ENCODE measurements at places on chromosomes 2 and 18.

DNA sequence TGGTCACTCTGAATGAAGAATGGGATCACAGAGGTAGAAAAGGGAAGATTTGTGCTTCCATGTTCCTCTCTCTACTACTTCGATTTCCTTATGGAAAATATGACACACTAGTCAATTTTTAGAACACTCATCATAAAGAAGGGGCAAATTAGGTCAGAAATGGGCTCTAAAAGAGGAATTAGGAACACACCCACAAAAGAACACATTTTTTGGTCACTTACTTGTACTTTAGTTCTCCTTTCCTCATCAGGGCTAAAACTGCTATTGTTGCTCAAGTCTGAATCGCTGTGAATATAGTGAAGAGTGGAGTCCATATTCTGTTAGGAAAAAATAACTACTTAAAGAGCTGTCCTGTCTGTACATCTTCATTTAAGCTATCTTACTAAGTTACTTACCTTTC, 52.6 kb downstream of the PPP4R1 start:
- DNase-seq: no peak

DNA sequence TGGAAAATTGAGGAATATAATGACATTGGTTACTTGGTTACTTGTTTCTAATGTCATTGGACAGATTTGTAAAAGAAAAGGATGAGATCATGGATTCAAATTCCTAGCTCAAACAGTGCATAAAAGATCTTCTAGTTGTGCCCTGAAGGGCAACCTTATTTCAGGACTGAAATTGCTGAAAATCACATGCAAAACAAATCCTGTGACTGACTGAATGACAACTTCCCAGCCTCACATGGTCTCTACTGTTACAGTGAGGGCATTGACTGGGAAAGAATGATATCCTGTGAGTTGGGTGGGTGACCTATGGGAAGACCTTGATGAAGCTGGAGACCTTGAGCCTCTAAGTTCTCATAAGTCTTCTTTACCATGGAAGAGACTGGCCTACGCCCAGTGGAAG, 90.4 kb upstream of the HAAO start:
- DNase-seq: no peak

DNA sequence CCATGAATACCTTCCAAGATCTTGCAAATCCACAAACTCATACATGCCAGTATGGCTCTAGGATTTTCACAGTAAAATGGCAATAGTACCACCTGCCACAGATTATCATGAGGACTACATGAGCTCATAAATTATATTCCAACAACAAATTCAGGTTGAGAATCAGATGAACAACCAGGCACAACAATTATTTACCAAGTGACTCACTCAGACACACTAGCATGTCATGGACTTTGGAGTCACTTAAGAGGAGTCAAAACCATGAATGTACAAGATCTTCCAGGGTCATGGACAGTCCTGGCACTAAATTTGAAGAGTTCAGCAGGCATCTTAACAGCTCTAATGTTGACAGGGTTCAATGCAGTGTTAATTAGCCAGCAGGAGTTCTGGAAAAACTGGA, 34.4 kb upstream of the BZW1 start:
- DNase-seq: no peak

GRCh38 chr2:229050133-229050532, 221.0 kb downstream of the PID1 start:
- no peak for DNase-seq

GRCh38 chr2:36088716-36089328, 266.8 kb upstream of the CRIM1 start:
- DNase-seq: no peak
